Heart left ventricle (tissue), 16 donors: ENCODE measurements at places on chromosomes 7 and 10.

GRCh38 chr7:19143881-19144574 lies 1.2 kb downstream of the FERD3L start:
- DNase-seq = no peak

DNA sequence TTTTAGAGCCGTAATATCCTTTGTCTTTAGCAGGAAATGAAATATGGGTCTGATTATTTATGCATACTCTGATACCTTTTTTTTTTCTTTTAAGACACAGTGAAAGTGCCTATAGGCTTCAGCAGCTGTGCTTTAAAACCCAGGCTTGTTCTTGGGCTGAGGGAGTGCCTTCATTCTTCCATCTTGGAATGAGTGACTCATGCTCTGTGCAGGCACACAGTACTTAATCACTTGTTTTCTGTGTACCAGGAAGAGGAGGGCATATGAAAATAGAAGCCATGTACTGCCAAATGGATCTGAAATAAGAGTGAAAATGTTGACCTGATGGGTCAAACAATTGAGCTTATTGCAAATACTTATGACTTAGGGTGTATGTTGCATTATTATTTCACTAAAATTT lies 12.0 kb downstream of the INPP5F start:
- no peak for DNase-seq

DNA sequence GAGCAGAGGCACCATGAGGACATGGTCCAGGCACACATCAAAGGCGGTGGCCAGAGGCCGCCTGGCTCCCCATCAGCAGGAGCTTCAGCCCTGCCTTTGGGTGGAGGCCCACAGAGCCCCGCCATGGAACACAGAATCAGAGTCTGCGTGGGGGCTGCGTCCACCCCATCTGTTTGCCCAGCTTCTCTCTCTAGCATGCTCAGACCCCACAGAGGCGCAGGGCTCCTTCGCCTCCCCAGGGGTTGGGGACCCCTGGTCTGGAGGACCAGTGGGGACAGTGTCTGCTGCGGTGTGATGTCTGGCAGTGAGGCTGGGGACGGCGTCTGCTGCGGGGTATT lies 321.9 kb downstream of the PTPRN2 start:
- no peak for DNase-seq

DNA sequence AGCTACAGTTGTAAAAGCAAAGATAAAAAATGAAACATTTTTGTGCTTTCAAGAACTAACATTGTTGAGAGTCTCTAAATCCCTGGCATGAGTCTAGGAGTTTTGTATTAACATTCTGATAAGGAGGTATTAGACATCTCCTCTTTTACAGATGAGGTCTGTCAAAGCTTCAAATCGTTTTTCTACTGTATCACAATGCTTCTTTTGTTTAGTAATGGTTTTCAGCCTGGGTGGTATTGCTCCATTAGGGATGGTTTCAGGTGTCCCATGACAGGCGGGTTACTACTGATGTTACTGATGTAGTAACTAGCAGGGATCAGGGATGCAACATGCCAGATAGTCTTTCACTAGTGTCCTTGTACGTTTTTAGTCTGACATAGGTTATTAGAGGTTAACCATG lies 27.4 kb downstream of the STAM start:
- DNase-seq = no peak

GRCh38 chr7:114298011-114298410 lies 116.6 kb upstream of the FOXP2 start:
- no peak for DNase-seq

DNA sequence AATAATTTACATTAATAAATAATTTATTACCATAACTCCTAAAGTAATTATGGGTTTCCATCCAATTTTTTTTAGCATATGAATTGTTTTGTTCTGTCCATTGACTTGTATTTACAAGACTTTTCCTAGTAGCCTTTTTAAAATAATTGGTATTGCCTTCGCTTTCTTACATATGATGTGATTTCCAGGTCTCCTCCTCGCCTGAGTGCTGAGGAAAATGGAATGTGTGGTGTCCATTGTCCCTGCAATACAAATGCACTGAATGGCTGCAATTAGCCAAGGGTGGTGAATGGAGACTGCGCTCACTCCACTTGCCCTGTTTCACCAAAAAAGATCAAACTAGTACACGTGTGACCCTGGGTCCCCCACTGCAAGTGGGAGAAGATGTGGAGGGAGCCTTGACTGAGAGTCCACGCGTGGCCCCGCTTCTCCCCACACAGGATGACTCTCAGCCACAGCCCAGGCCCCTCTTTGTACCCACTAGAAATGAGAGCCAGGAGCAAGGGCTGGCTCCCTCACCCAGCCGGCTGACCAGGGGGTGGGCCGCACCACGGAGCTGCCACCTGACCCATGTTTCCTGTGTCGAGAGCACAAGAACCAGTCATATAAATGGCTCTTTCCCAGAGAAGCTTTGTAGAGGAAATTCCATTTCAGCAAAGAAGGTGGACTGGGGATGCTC lies 52.6 kb downstream of the FAM53B start:
- DNase-seq = no peak

GRCh38 chr10:72030762-72031543 lies 57.4 kb downstream of the SPOCK2 start:
- DNase-seq = no peak

DNA sequence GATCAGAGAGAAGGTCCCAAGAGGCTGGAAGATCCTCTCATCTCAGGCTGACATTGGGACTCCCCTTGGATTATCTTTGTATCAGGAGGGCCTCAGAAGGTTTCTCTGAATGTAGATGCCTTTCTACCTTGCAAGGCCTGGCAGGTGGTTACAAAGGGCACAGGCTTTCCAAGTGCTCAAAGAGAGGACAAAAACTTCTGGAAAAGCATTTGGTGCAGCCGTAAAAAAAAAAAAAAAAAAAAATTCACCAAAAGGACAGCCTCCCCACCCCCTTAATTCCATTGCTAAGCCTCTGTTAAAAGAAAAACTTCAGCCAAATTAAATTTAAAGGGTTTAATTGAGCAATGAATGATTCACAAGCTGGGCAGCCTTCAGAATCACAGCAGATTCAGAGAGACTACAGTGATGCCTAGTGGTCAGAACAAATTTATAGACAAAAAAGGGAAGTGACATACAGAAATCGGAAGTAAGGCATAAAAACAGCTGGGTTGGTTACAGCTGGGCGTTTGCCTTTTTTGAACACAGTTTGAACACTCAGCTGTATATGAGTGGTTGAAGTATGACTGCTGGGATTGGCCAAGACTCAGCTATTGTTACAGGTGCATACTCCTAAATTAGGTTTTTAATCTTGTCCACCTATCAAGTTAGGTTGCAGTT lies 42.5 kb upstream of the LRGUK start:
- DNase-seq = no peak

DNA sequence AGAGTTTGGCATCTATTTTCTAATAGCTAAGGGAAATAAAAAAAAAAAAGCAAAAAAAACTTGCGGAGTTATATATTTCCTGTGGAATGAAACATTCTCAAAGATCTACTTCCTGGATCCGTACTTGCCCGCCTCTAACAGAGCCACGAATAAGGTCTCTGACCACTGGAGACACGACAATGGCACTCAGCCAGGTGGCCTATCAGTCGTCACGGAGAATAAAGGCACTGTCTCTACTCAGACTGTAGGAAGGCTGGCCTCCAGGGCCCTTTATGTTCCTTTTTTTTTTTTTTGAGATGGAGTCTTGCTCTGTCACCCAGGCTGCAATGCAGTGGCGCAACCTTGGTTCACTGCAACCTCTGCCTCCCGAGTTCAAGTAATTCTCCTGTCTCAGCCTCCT lies 58.7 kb downstream of the RGS10 start:
- no peak for DNase-seq

GRCh38 chr7:69199661-69200060 lies 398.6 kb upstream of the AUTS2 start:
- DNase-seq = no peak

DNA sequence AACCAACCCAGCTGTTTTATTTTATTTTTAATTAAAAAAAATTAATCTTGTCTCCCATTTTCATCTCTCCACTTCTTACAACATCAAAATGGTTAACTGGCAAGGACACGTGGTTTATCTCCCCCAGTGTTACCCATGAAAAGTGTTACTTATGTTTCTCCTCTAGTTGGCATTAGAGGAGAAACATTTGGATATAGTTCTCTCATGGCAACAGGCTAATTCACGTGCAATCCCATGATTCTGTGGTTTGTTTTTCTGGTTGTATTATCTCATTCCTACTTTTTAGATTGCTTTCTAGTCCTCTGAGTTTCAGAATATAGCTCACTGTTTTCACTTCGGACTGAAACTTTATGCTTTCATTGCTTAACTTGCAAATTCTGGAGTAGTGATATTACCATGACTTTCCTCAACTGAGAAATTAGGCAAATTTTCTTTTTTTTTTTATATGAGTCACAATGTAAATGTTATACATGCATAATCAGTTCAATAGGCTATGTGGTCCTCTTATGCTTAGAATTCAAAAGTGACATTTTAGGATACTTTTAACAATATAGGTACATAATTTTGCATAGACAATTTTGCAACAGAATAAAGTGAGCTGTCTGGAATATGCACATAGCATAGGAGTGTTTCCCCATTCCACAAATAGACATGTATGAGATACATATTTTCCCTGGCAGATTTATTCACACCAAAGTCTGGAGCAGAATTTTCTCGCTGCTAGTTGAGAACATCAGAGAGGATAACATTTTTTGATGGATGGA lies 43.0 kb downstream of the LHFPL3 start:
- DNase-seq = no peak

GRCh38 chr10:21292763-21293517 lies 232.5 kb downstream of the SKIDA1 start:
- peak; percentile 76 for DNase-seq

GRCh38 chr7:26437003-26437532 lies 145.4 kb downstream of the SNX10 start:
- DNase-seq = no peak

- no peak for DNase-seq
These were observed 27.3 kb upstream of the PLXDC2 start for GRCh38 chr10:19788902-19789301.

GRCh38 chr7:2471022-2471329 lies 5.2 kb downstream of the GRIFIN start:
- DNase-seq = no peak

DNA sequence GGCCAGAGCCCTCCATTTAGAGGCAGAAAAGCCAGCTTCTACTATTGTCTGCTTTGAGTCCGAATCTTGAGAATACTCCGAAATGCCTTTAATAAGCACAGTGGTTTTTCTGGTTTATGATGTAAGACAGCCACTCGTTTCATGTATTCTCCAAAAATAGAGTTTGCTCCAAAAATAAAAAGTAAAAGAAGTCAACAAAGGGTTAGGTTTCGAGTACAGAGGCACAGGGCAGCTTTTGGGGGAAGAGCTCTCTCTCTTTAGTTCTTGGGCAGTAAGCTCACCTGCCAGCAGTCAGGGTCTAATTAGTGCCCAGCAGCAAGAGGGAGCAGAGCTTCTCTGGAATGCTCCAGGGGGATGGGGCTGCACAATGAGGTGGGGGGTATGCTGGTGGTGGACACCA lies 20.2 kb downstream of the CREB3L2 start:
- no peak for DNase-seq

- no peak for DNase-seq
These were observed 1046.9 kb downstream of the TYW1 start for GRCh38 chr7:68043546-68043945.
